ENCODE measurements at places on chromosomes 1 and 21.

DNA sequence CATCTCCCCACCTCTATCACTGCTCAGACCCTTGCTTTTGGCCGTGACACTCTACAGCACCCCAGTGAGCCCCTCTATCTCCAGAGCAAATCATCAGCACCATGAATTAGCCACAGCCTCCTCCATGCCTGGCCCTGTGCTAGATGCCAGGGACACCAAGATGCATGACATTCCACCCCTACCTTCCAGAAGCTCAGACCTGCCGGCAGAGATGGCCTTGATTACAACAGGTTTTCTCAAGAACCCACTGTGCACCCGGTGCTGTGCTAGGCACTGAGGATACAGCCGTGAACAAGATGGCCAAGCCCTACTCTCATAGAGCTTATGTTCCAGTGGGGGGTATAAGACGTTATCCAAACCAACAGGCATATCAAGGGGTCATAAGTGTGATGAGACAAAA lies 30.6 kb downstream of the CDK18 start:
- DNase-seq = no peak

- DNase-seq = no peak
Measured at GRCh38 chr1:175332515-175332914, 139.9 kb upstream of the KIAA0040 start.

- DNase-seq = no peak
Measured at GRCh38 chr21:17726047-17726829, 92.9 kb downstream of the C21orf91 start.

- no peak for DNase-seq
Measured at GRCh38 chr1:200437556-200438203, 27.8 kb upstream of the ZNF281 start.

- DNase-seq = no peak
Measured at GRCh38 chr1:210800301-210800700, 333.6 kb downstream of the KCNH1 start.

DNA sequence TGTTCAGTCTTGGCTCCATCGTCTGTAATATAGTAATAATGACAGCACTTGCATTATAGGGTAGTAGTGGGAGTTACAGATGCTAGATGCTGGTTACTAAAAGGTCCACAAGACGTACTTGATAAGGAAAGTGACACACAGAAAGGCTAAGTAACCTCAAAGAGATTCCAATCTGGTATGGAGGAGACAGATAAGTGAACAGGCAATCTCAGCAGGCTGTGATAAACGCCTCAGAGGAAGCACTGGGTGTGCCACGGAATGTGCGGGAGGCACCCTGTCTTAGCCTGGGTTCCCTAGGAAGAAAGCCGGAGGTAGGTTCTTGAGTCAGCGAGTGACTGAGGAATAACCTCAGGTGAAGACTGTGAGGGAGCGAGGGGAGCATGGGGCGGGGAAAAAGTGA lies 4.6 kb upstream of the CTPS1 start:
- no peak for DNase-seq

DNA sequence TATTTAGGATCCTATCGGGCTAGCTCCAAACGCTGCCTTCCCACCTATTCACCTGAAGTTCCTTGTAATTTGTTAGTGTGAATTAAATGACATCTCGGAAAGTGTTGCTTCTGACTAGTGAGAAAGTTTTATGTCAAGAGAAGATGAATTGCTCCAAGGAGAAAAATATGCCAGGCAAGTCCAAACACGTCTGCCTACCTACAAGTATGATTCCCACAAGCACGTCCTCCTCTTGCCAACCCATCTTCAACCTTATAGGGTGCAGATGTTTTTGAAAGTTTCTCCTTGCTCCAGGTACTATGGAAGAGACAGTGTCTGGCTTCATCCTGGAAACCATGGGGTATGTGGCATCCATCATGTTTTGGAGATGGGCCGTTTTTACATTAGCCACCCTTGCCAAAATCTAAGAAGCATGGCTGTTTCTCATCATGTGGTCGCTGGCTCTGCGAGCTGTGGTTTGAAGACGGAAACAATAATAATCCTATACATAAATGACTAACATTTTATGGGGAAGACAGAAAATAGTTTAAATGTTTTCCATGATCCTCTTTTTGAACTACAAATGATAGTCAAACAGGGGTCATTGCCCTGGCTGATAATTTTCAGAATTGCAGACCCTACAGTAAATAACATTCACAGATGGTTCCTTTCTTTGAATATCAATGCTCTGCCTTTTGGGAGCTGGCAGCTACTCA lies 505.8 kb downstream of the SMYD3 start:
- no peak for DNase-seq

DNA sequence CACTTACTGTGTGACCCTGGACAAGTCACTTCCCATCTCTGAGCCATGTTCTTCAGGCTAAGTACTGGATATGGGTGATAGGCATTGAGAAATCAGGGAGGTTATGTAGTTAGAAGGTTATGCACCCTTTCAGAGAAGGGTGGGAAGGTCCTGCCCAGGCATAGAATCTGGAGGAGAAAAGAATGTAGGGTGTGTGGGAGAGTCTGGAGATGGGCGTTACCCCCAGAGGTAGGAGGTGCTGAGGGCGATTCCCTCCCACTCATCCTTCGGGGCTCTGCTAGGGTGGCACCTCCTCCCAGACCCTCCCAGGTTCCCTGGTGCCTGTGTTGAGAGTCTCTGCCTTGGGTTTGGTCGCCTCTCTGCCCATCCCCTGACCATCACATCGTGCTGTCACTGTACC lies 51.1 kb downstream of the IGSF21 start:
- DNase-seq = no peak

DNA sequence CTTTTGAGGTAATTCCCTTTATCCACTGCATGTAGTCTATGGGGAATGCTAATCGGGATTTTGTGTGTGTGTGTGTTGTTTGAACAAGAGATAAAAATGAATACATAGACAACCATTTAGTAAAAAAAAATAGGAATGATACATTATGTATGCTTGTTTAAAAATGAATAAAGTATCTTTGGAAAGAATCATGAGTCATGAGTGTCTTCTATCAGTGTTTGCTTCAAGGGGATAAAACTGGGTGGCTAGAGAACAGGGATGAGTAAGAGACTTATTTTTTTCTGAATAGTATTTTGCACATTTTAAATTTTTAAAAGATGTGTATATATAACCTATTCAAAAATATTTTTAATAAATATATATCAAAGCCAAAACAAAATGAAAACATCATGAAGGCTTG lies 839.4 kb upstream of the ADGRL4 start:
- no peak for DNase-seq

DNA sequence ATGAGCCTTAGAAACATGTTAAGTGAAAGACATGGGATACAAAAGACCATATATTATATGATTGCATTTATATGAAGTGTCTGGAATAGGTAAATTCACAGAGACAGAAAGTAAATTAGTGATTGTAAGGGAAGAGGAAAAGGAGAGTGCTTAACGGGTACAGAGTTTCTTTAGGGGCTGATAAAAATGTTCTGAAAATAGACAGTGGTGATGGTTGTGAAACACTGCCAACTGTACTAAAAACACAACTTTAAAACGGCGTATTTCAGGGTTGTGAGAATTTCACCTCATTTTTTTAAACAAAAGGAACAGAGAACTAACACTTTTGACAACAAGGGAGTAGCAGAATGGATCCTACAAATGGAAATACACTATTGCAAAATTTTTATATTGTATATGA lies 13.4 kb downstream of the COP1 start:
- no peak for DNase-seq

DNA sequence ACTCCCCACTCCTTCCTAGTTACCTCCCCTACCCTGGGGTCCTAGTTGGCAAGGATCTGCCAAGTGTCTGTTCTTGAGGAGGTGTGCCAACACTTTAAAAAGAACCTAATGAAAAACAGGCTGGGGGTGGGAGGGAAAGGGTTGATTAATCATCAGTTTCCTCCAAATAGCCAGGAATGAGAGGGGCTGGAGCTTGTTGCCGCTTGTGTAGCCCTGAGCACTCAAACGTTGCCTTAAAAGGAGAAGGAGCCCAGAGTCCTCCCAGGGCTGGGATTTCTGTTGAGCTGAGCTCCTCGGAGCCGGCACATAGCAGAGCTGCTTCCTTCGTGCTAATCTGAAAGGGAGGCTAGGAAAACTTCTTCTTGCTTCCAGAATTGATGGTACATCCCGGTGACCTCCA lies 15.9 kb downstream of the SHISA4 start:
- no peak for DNase-seq

- DNase-seq = no peak
Measured at GRCh38 chr21:19523061-19523460, 1119.5 kb upstream of the TMPRSS15 start.

DNA sequence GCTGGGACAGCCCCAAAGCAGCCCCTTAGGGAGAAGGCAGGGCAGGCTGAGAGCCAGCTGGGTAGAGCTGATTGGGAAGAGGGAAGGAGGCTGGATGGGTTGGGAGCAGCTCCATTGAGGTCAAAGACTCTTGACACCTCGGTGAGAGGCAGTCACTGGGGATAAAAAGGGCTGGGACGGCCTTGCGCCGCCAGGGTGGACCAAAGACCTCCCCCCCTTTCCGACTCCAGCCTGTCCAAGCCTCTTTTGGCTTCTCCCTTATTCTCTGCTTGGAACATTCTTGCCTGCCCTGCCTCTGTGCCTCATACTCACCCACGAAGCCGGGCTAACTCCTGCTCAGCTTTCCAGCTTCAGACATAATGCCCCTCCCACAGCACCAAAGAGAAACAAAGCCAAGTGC lies 51.1 kb downstream of the LRRC38 start:
- DNase-seq = no peak

- DNase-seq = no peak
Measured at GRCh38 chr1:31976401-31976800, 37.3 kb upstream of the KHDRBS1 start.

DNA sequence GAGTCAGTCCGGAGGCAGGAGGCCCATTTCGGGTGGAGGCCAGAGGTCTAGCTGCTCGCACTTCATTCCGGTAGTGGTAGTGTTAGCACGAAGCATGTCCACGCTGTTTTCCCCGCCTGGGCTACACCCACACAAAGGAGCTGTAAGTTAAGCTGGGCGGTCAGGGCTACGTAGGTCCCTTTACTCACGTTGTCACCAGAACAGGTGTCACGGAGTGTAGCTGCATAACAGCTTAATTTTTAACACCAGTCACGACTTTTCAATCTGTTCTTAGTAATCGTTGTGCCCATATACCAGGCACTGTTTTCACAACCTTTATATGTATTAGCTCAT lies 15.6 kb downstream of the HLX start:
- DNase-seq = no peak

DNA sequence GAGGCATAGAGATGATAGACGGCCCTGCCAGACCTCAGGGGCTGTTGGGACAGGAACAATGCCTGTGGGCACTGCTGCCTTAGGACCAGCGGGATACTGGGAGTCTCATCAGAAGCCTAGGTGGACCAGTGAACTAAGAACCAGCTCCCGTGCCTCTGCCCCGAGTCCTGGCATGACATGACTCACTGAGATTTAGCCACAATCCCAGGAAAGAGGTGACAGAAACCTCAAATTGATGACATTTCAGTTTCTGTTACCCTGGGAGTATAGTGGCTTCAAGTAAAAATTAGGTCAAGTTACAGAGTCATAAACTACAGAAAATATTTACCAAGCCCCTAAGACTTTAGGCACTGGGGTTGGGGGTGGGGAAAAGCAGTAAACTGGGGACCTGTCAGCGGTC lies 74.6 kb upstream of the GADD45A start:
- DNase-seq = no peak

- DNase-seq = no peak
Measured at GRCh38 chr1:192669174-192669573, 33.2 kb downstream of the RGS13 start.

- DNase-seq = no peak
Measured at GRCh38 chr1:118252624-118253023, 67.6 kb upstream of the SPAG17 start.

- DNase-seq = no peak
Measured at GRCh38 chr1:68149110-68149798, 83.1 kb downstream of the WLS start.

DNA sequence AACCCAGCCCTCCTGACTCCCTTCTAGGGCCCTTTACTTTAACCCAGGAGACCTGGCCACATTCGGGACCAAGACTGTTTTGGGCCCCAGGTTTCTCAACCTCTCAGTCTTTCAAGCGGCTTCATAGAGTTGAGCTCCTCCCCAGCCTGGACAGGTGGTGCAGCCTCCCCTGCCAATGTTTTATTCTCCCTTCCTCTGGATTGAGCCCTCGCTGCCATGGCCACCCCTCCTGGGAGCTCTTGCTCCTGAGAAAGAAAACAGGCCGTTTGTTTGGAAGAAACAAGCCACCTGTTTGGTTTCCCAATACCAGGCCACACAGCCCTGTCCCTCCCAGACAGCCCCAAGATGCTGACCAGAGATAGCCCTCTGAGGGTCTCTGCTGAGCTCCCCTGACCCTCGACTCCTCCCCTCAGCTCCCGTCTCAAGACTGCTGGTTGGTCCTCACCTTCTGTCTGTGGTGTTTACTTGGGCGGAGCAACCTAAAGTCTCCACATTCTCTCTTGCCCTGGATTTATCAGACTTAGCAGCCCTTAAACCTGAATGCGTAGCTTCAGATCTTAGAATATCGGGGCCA lies 3.3 kb downstream of the TMEM51 start:
- DNase-seq = no peak

DNA sequence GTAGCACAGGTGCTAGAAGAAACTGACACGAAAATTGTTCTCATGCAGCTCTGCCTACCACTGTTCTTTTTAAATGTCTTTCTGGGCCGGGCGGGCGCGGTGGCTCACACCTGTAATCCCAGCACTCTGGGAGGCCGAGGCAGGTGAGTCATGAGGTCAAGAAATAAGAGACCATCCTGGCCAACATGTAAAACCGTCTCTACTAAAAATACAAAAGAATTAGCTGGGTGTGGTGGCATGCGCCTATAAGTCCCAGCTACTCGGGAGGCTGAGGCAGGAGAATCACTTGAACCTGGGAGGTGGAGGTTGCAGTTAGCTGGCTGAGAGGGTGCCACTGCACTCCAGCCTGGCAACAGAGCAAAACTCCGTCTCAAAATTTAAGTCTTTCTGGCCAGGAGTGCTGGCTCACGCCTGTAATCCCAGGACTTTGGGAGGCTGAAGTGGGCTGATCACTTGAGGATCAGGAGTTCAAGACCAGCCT lies 947 bp upstream of the RIT1 start:
- no peak for DNase-seq

GRCh38 chr1:41101950-41102607 lies 80.6 kb upstream of the SLFNL1 start:
- no peak for DNase-seq

- no peak for DNase-seq
Measured at GRCh38 chr1:29990304-29990703, 733.1 kb downstream of the MATN1 start.

GRCh38 chr1:15465674-15466073 lies 9.1 kb downstream of the CELA2A start:
- no peak for DNase-seq

- no peak for DNase-seq
Measured at GRCh38 chr1:30374400-30375070, 348.9 kb downstream of the MATN1 start.

All from bone marrow (tissue), 2 donors.